ENCODE measurements at places on chromosomes 4 and X.

- no peak for DNase-seq
Observed at GRCh38 chr4:34566091-34566490, 1678.2 kb downstream of the ARAP2 start.

DNA sequence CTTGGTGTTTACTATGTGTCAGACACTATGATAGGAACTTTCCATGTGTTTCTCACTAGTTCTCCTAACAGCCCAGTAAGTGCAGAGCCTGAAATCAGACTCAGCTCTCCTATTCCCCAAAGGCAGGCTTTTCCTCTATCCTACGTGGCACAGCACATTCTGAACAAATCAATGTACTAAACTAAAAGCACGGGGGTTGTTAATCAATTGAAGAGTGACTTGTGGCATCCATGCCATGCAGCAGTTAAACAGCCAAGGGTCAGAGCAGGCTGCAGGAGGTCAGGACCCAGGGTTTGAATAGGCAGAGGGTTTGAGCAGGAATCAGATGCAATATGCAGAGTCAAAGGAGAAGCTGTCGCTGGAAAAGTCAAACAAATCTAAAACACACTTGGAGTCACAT lies 289.7 kb upstream of the LDB2 start:
- DNase-seq = no peak

GRCh38 chr4:52096048-52096447 lies 44.9 kb downstream of the SPATA18 start:
- no peak for DNase-seq

DNA sequence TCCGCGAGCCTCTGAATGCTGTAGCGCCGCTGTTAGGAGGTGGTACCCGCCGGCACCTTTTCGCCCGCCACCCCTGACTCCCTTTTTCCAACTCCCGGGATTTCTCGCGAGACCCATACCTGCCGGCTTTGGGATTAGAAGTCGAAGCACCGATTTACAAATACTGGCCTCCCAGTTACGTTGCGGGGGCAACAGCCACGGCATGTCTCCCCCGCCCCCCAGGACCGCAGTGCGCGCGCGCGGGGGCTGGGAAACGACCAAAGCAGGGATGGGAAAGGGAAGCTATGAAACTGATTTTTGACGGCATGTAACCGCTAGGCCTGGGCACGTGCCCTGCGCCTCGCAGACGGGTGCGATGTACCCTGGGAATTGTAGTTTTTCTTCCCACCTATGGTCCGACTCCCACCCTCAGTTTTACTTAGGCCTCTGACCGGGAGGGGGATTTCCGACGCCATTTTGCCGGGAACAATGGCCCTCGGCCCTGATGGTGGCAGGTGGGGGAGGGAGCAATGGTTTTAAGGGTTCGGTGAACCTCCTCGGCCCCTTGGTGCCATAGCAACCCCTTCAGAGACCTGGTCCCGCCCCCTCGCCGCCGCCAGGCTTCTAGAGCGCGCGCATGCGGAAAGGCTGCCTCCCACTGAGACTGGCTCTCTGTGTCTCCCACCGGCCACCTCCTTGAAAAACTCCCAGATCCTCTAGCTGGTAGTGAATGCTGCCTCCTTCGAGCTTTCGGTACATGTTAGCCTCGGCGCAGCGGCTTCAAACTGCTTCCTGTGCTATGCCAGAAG lies 772 bp upstream of the WNK3 start:
- DNase-seq = peak; percentile 18

GRCh38 chrX:120147537-120147936 lies 10.9 kb upstream of the RHOXF2 start:
- no peak for DNase-seq

DNA sequence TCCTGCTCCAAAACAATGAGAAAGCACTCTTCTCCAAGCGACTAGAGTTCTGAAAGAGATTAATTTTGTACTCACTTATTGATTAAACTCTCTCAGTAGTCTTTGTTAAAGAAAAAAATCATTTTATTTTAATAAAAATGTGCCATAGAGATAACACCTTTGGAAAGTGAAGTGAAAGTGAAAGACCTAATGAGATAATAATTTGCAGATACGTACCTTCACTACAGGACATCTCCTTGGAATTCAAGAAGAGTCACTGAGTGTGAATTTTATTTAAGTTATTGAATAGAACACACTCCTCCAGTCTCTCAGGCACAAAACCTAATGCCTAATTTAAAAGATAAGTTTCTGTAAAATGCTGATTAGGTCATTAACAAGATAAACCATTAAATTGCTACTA lies 1070.6 kb upstream of the GRID2 start:
- DNase-seq = no peak
